ENCODE measurements at places on chromosomes 3 and 15.

- DNase-seq: no peak
These were observed 197.8 kb upstream of the TPM1 start for GRCh38 chr15:62844564-62845240.

- DNase-seq: no peak
These were observed 58.6 kb downstream of the TMEM212 start for GRCh38 chr3:171901615-171902312.

DNA sequence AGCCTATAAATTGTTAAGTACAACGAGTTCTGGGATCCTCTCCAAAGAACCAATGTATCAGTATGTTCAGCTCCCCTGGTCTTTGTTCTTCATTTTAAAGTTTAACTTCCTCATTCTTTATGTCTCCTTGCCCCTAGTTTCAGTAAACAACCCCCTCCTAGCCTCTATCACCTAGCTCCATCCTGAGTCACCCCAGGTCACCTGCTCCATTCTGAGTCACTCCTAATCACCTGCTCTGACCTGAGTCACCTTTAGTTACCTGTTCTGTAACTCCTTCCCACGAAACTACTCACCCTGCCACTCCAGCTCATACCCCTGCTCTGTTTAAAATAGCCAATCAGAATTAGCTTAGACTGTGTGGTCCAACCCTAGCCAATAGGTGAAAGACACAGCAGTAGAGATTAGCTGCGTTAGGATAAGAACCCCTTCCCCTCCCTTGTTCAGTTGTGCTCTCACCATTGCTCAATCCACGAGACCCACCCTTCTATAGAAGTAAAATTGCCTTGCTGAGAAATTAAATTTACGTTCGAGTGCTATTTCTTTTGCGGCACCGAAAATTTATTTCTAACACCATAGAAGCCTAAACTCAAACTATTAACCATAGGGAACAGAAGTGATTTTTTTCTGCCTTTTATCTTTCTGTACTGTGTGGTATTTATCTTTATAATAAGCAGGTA lies 245.0 kb upstream of the ADAMTS9 start:
- no peak for DNase-seq

DNA sequence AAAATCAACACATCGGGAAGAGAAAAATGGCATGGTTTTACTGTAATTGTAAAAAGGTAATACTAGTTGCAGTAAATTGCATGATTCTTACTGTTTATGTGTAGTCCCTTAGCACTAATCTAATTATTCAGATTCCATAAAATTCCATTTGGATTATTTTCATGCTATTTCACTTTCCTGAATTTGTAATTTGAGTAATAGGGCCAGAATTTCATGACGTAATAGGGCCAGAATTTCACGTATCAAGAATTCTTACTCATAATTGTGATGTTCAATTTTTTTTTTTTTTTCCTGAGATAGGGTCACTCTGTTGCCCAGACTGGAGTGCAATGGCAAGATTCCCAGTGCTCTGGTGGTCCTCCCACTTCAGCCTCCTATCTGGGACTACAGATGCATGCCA lies 2.9 kb upstream of the U2SURP start:
- no peak for DNase-seq

- DNase-seq: no peak
These were observed 436.0 kb upstream of the TPM1 start for GRCh38 chr15:62606376-62607113.

DNA sequence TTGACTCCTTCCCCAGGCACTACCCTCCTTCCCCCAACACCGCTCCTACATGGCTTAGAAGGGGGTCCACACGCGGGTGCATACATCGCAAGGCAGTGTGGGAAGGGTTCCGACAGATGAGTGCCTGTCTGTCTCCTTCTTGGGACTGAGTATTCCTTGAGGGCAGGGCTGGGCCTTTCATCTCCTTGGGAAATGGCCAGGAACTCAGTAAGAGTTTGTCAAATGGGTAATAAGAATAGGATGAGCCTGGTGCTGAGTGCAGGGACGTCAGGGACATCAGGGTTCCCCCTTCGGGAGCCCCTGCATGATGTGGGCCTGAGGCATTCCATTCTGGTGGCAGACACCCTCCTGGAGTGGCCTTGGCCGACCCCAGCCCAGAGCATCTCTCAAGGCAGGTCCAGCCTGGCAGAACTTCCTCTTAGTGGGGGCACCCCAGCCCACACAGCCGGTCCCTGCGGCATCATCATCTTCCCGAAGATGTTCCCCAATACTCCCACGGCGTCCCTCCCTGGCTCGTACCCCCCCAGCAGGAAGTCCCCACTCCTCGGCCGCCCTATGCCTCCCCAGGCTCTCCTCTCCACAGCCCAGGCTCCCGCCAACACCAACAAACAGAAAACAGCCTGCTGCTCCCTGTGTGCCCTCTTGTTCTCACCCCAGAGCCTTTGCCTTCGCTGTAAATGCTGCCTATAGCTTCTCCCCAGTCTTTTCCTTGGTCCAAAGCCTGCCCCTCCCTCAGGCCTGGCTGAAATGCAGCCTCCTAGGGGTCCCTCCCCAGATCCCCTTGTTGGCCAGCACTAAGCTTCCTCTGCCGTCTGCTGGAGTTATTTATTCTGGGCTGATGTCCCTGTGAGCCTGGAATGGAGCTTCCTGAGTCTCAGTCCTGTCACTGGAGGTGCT lies 67.5 kb upstream of the LCTL start:
- DNase-seq: no peak

GRCh38 chr15:90042766-90043529 lies 41.8 kb downstream of the ZNF710 start:
- no peak for DNase-seq

- DNase-seq: no peak
These were observed 137.3 kb upstream of the TSPAN3 start for GRCh38 chr15:77208241-77208640.

GRCh38 chr3:29972320-29972993 lies 633.9 kb upstream of the TGFBR2 start:
- DNase-seq: no peak

DNA sequence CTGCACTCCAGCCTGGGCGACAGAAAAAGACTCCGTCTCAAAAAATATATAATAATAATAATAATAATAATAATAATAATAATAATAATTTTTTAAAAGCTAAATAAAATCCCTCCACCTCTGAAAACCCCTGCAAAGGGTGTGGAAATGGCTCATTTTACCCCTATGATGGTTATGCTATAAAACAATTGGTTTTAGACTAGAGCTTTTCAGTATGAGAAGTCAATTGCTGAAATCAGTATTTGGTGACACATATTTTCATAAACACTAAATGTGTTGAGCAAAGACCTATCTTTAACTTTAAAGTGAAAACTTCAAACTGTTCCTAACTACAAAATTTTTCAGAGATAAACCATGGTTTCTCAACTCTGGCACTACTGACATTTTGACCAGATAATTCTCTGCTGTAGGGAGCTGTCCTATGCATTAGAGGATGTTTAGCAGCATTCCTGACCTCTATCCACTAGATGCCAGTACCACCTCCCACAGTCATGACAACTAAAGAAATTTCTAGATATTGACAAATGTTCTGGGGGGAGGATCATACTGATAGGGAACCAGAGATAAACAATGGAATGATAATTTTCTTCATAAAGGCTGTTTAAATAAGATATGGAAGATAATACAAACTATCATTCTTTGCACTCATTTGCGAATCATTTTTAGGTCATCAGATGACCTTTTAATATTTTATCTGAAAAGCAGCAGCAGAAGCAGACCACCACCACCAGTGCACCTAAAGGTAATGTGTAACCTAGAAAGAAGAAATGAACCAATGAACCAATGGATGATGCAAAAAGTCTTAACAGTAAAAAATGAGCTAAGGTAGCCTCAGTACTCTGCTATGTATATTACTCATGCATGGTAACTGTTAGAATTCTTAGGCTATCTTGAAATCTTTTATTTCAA lies 13.8 kb downstream of the PTPN9 start:
- DNase-seq: no peak

GRCh38 chr3:83065851-83066460 lies 1304.5 kb upstream of the GBE1 start:
- no peak for DNase-seq

GRCh38 chr15:43911235-43911781 lies 84.5 kb downstream of the WDR76 start:
- no peak for DNase-seq

DNA sequence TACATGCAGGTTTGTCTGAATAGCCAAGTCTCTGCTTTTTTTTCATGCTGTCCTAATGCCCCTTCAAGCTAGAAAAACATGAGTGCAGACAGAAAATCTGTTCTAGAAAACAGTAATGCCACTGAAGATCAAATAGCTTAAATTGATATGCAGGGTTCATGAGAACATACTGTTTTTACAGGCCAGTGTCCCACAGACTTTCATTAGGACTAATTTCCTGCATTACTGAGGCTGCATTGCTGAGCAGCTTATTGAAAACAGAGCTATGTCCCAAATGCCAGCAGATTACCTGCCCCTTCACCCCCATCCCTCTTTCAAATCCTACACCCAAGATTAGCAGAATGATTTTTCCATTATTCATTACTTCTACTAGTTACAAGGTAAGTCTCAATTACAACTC lies 665 bp downstream of the TM4SF18 start:
- DNase-seq: no peak

GRCh38 chr3:13544293-13544831 lies 4.6 kb upstream of the FBLN2 start:
- no peak for DNase-seq

DNA sequence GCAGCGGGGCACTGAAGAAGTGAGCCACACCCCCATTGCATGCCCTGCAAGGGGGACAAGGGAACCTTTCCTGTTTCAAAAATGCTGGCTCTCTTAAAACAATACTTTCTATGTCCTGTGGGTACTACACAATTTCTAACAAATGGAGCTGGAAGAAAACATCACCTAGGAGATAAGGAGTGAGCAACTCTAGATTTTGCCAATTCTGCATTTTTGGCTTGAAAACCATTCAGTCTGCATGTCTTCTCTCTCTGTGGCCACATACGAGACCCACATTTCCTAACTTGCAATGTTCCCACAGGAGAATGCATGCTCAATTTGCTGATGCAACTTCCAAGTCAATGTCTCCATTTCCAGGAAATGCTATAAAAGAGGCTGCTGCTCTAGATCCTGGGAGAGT lies 662.0 kb downstream of the SQOR start:
- DNase-seq: no peak

- no peak for DNase-seq
These were observed 16.2 kb downstream of the MB21D2 start for GRCh38 chr3:192901435-192901834.

GRCh38 chr3:159882790-159883779 lies 105.5 kb upstream of the IL12A start:
- peak; percentile 95 for DNase-seq

GRCh38 chr15:52808441-52808840 lies 18.3 kb upstream of the ONECUT1 start:
- no peak for DNase-seq

DNA sequence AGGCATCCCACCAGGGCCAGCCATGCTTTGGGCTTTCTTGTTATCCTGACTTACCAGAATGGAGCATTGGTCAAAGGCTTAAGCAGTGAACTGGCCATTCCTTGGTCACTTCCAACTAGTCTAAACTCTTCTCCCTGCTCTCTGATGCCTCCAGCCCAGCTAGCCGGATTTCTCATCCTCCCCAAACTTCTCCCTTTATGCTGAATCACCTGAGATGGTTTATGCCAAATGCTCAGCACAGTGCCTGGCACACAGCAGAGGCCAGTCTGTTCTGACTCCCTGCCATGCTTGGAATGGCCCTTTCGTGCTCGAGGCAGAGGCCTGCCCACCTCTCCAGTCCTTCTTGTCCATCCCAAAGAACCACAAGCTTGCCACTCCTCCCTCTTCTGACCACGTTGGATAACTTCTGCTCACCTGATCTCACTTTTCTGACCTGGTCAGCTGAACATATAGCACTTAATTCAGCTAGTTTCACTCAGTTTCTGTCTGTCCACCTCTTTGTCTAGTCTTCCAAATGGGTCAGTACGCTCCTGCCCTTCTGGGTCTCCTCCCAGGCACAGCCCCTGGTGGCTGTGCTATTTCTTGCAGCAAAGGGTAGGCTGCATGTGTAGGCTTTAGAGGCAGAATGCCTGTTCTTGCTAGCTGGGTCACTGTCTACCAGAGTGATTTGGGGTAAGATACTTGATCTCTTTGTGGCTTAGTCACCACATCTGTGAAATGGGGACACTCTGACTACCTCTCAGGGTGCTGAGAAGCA lies 2.2 kb upstream of the RBP1 start:
- no peak for DNase-seq

DNA sequence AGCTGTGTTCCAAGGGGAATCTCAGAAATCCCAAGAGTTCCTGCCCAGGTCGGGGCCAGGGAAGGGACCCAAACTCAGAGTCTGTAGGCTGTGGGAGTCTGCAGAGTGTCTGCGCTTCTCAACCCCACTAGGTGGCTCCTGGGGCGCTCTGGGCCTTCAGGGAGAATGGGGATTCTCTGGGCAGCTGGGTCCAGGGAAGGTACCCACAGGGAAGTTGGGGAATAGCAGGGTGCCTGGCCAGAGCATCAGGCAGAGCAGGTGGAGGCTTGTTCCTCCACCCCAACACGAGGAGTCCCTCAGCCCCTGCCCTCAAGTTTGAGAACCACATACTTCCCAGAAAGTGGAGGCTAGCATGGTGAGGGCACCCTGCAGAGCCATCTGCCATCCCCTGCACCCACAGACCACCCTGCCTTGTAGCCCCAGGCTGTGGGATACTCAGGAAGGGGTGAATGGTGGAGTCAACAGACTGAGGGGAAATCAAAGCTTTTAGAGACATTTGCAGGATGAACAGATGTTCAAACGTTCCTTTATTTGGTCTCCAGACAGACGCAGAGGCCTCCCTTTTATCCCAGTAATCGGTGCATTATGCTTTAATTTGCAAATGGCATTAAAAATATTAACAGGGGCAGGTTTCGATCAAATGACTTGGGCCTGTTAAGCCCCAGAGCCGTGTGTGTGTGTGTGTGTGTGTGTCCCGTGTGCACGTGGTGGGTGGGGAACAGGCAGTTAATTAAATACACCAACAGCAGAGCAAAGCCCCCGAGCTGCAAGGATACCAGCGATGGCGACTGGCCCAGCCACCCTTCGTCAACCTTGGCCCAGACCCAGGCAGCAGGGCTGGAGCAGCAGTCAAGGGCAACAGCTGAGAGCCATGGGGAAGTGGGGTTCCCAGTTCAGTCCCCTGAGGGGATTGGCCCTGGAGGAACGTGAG lies 57.7 kb downstream of the DNAJB8 start:
- DNase-seq: no peak

GRCh38 chr3:150447631-150448465 lies 39.8 kb downstream of the TSC22D2 start:
- no peak for DNase-seq

DNA sequence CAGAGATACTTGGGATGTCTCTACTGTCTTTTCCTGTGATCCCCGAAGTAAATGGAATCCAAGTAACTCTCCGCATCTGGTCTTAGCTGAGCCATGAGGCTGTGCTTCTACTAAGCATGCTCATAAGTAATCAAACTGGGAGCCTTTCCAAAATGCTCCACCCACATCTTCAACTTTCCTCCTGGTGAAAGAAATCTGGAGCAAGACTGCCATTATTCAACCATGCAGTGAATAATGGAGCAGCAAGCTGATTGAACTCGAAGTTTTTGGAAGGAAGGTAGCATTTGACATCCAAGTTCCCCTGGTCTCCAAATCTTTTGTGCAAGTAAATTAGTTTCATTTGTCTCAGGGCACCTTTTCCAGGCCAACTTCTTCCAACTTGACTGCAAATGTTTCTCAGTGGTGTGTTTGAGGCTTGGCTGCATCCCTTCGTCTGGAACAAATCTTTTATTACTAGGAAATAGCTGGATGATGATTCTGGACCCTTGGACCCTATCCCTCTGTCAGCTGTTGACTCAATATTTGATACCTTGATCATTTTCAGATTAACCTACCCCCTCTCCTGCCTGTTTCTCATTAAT lies 19.4 kb downstream of the GXYLT2 start:
- no peak for DNase-seq

- DNase-seq: no peak
These were observed 421.1 kb downstream of the PLOD2 start for GRCh38 chr3:145739926-145740325.

Data from DMS79 (cell line).